Panc1 (cell line): ENCODE measurements at places on chromosomes 11 and 22. TPM values are rescaled to one million over a fixed set of nuclear protein-coding genes. Genes with fewer than 3 reads are reported as not detected.

ANO5 gene
- total RNA-seq, result 1.7 TPM

FADS3 gene
- 22.6 TPM for total RNA-seq

ZNF70 gene
- total RNA-seq, result 3.2 TPM

STX5 gene
- 31.4 TPM for total RNA-seq

HOATZ gene
- not detected for total RNA-seq

MS4A12 gene
- total RNA-seq, result not detected

ACTN3 gene
- 0.13 TPM for total RNA-seq

PTPRCAP gene
- total RNA-seq, result 0.82 TPM

TBX10 gene
- not detected for total RNA-seq

UBQLN3 gene
- total RNA-seq, result not detected

CYP2R1 gene
- total RNA-seq, result 11.2 TPM

THY1 gene
- 13.7 TPM for total RNA-seq

MTMR2 gene
- 44.8 TPM for total RNA-seq

EIF4G2 gene
- 2,422 TPM for total RNA-seq

LDHAL6A gene
- not detected for total RNA-seq

OR5A1 gene
- total RNA-seq, result not detected

SLC22A6 gene
- total RNA-seq, result not detected

IL17REL gene
- 0.82 TPM for total RNA-seq

GDPD4 gene
- not detected for total RNA-seq

UCP2 gene
- 68.8 TPM for total RNA-seq

PATE4 gene
- not detected for total RNA-seq

IGSF9B gene
- 2.2 TPM for total RNA-seq

NPAT gene
- 16.6 TPM for total RNA-seq

PHLDA2 gene
- total RNA-seq, result 195 TPM

LDLRAD3 gene
- total RNA-seq, result 28.1 TPM

RTCB gene
- total RNA-seq, result 55.9 TPM

RABL2B gene
- 27.7 TPM for total RNA-seq

FAM168A gene
- total RNA-seq, result 62.8 TPM

ZNF280B gene
- total RNA-seq, result 0.10 TPM

LIN7C gene
- total RNA-seq, result 44.2 TPM

GSTT2B gene
- total RNA-seq, result 6.5 TPM

MS4A18 gene
- not detected for total RNA-seq

MUC6 gene
- 0.49 TPM for total RNA-seq
